ENCODE measurements at places on chromosomes 16 and 17.

GRCh38 chr16:25052530-25052929 is 37.4 kb upstream of the ARHGAP17 start:
- no peak for DNase-seq

GRCh38 chr16:76123966-76124365 is 153.2 kb upstream of the CNTNAP4 start:
- DNase-seq = no peak

DNA sequence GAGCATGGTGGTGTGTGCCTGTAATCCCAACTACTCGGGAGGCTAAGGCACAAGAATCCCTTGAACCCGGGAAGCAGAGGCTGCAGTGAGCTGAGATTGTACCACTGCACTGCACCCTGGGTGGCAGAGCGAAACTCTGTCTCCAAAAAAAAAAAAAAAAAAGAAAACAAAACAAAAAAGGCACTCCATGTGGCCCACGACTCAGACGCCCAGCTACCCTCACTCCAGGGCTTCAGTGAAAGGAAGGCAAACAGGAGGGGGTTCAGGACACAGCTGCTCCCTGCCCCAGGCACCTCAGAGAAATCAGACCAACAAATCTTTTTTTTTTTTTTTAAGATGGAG is 91.7 kb downstream of the LITAF start:
- no peak for DNase-seq

DNA sequence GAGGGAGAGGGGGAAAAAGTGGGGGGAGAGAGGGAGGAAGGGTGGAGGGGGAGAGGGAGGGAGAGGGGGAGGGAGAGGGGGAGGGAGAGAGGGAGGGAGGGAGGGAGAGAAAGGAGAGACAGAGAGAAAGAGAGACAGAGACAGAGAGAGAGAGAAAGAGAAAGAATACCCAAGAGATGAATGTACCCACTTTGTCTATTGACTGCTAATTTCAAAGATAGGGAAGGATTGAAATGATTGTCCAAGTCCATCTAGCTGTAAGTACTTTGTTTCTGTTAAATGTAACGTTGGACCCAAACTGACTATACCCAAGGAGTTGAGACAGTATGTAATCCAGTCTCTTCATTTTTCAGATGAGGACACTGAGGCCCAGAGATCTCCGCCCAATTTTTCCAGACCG is 374.9 kb downstream of the GRIN2A start:
- no peak for DNase-seq

DNA sequence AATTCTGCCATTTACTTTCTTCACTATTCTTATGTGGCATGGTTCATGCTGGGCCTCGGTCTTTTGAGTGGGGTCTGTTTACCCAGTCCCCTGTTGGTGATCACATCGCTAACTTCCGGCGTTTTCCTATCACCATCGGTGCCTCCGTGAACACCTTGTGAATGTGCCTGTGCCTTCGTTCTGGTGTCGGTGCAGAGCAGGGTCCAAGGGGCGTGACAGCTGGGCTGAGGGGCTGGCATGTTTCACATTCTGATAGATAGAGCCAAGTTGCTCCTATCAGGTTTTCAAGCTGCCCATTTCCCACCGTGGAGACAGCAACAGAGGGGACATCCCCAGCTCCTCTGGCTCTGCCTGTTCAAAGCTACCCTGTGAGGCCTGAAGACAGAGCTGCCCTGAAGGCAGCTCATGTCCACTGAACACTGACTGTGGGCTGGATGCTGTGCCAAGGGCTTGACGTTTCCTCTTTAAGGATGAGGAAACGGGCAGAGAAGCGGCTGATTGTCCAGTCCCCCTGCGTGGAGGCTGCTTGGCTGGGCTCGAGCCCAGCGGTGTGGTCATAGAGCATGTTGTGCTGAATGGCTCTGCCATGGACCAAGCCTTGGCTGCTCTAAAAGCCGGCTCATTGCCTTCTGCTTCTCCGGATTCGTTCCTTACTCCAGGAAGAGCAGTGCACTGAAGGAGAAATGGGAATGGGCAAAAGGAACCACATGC is 17.0 kb downstream of the DHODH start:
- no peak for DNase-seq
